Pancreas (tissue), 10 donors: ENCODE measurements at places on chromosomes 7 and 10. TPM values are rescaled to one million over a fixed set of nuclear protein-coding genes. Genes with fewer than 3 reads are reported as not detected.

- H3K36me3 ChIP-seq: no peaks in the 10 kb centered on the region
- H3K4me3 ChIP-seq: no peak overlapping the region
- no peak overlapping the region for H3K27ac ChIP-seq
- H3K27me3 ChIP-seq: no peaks in the 10 kb centered on the region
Observed at GRCh38 chr10:73843261-73843660, 31.1 kb downstream of the CAMK2G start.

CAMK2G gene
- total RNA-seq: 7.4 TPM

FFAR4 gene
- total RNA-seq: 0.57 TPM

TMEM168 gene
- 5.4 TPM for total RNA-seq

GRCh38 chr7:136869991-136870865 is 1.8 kb downstream of the CHRM2 start:
- no peaks in the 10 kb centered on the region for H3K36me3 ChIP-seq
- H3K4me3 ChIP-seq: no peak overlapping the region
- peak; percentile 52 for DNase-seq
- peaks cover 3% of the 10 kb centered on the region for H3K27me3 ChIP-seq
- H3K4me1 ChIP-seq: no peaks in the 10 kb centered on the region

DNA sequence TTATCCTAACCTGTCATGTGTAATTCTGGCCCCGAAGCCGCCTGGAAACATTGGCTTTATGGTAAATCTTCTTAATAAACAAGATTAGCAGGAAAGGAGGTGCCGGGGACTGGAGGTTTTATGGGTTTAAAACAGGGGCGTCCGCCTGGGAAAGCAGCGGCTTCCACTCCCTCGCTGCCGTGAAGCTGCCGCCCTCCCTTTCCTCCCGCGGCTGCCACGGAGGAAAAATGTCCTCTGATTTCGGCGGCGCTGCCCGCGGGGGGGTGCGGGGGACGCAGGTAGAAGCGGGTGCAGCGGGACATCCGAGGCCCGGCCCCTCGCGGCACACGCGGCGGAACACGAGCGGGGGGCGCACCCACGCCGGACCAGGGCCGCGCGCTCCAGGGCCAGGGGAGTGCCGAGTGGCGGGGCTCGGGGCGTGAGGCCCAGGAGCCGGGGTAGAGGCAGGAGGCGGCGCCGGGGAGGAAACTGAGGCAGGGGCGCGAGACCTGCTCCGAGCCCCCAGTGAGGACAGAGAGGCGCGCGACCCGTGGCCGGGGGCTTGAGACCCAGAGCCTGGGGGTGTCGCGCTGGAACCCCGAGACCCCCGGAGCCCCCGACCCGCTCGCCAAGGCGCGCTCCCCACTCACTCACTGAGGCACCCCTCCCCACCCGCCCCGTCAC is 993 bp downstream of the PTPRN2 start:
- H3K4me1 ChIP-seq: peaks cover 29% of the 10 kb centered on the region
- H3K36me3 ChIP-seq: no peaks in the 10 kb centered on the region
- H3K4me3 ChIP-seq: peak overlapping the region; percentile 50

SEMA3E gene
- 1.8 TPM for total RNA-seq

DNA sequence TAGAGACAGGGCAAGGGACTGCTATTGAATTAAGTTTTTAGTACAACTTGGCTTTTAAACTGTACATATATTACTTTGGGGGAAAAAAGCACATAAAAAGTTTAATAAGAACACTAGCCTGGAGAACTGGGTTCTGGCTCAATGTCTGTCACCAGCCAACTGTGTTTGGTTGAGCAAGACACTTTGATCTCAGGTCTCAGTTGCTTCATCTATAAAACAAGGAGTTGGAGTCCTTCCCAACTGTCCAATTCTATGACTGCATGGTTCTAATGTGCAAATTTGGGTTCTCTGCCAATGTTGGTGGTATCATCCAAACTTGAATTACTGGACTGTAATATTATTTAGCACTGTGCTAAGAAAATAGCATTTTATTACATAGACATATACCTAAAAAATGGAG is 50.3 kb downstream of the ATXN7L1 start:
- H3K4me3 ChIP-seq: no peak overlapping the region
- H3K27ac ChIP-seq: no peak overlapping the region
- H3K27me3 ChIP-seq: no peaks in the 10 kb centered on the region
- no peaks in the 10 kb centered on the region for H3K36me3 ChIP-seq

DNA sequence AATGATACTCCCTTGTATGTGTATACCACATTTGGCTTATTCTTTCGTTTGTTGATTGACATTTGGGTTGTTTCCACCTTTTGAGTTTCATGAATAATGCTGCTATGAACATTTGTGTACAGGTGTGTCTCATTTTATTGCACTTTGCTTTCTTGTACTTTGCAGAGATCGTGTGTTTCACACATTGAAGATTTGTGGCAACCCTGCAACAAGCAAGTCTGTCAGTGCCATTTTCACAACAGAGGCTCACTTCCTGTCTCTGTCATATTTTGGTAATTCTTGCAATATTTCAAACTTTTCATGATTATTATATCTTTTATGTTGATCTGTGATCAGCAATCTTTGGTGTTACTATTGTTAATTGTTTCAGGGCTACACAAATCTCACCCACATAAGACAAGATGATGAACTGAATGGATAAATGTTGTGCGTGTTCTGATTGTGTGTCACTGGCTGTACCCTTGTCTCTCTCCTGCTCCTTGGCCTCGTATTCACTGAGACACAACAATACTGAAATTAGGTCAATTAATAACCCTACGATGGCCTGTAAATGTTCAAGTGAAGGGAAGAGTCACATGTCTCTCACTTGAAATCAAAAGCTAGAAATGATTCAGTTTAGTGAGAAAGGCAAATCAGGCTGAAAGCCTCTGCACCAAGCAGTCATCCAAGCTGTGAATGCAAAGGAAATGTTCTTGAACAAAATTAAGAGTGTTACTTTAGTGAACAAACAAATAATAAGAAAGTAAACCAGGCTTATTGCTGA is 133.6 kb upstream of the JCAD start:
- H3K36me3 ChIP-seq: no peaks in the 10 kb centered on the region
- no peaks in the 10 kb centered on the region for H3K4me1 ChIP-seq
- no peak overlapping the region for H3K4me3 ChIP-seq
- H3K27me3 ChIP-seq: no peaks in the 10 kb centered on the region
- DNase-seq: no peak

MOGAT3 gene
- not detected for total RNA-seq

CEP55 gene
- not detected for total RNA-seq

DNA sequence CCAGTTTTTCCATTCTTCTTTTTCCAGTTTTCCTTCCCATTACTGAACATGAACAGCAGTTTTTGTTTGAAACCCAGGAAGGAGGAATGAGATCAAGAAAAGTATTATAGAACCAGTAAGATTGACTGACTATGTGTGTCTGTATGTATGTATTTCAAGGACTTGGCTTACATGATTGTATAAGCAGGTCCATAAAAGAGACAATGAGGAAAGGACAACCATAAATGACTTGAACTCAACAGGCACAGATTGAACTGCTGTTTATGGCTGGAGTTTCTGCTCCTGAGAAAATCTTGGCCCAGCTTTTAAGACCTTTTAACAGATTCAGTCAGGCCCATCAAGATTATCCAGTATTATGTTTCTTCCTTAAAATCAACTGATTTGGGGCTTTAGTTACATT is 39.1 kb downstream of the TMEM106B start:
- H3K4me3 ChIP-seq: no peak overlapping the region
- H3K27ac ChIP-seq: no peak overlapping the region
- DNase-seq: no peak
- H3K36me3 ChIP-seq: no peaks in the 10 kb centered on the region

MSS51 gene
- 1.3 TPM for total RNA-seq

ASZ1 gene
- not detected for total RNA-seq

GRCh38 chr10:77592946-77593636 is 44.5 kb downstream of the KCNMA1 start:
- no peak overlapping the region for H3K27ac ChIP-seq
- no peaks in the 10 kb centered on the region for H3K27me3 ChIP-seq
- no peak overlapping the region for H3K4me3 ChIP-seq
- DNase-seq: no peak
- H3K36me3 ChIP-seq: no peaks in the 10 kb centered on the region

BLNK gene
- total RNA-seq: 13.0 TPM

FAM237B gene
- total RNA-seq: not detected

DNA sequence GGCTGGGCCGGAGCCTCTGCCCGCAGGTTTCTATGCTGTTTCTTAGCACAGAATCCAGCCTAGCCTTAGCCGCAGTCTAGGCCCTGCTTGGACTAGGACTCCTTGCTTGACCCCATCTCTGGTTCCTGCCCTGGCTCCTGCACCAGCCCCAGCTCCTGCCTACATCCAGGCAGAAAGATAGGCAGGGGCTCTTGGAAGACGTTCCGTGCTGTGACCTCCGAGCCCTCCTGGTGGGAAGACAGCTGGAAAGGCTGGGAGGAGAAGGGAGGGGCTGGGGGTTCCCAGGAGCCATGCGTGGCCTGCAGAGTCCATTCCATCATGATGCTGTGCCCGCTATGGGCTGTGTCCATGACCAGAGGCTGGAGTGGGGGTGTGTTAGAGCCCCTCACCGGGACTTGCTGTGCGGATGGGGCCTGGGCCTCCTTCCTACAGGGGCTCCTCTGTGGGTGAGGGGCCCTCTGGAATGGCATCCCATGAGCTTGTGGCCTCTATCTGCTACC is 26.2 kb downstream of the RAMP3 start:
- no peak overlapping the region for H3K27ac ChIP-seq
- no peaks in the 10 kb centered on the region for H3K4me1 ChIP-seq
- H3K36me3 ChIP-seq: no peaks in the 10 kb centered on the region
- no peak for DNase-seq

DNA sequence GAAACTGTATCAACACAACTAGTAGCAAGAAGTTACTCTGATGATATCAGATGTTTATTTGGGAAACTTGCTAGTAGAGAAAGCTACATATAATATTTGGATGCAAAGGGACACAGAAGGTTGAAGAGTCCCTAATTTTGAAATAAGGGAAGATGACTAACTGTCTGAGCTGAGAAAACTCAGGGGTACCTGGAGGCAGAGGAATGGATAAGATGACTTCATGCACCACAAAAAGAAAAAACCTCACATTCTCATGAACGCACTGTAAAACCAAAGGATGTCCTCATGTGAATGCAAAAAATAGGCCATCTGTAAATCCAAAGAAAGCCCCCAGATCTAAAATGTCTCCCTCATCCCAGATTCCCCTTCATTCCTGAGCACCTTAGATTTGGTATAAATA is 29.3 kb downstream of the PRSS2 start:
- no peak overlapping the region for H3K4me3 ChIP-seq
- no peak for DNase-seq
- H3K27me3 ChIP-seq: no peaks in the 10 kb centered on the region
- no peak overlapping the region for H3K27ac ChIP-seq
- no peaks in the 10 kb centered on the region for H3K36me3 ChIP-seq

DNA sequence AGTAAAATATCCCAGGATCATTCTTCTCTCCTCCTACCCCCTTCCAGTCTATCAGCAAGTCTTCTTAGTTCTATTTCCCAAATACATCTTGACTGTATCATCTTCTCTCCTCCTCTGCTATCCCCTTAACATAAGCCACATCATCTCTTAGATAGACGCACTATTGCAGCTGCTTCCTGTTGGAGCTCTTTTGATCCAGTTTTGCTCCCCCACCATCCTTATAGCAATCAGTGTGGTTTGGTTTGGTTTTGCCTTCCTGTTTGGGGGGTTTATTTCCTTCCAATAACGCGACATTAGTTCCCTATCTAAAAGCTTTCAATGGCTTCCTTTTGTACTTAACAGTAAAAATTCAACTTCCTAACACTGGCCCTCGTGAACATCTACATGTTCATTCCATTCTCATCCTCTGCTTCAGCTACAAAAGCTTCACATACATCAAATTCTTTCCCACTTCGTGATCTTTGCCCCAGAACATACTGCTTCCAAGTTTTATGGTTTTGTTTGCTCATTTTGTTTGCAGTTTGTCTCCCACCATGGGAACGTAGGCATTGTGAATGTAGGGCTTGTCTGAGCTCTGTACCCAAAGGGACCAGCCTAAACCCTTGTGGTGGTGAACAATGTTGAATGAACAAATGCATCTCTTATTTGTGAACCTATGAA is 33.7 kb upstream of the PLXDC2 start:
- no peaks in the 10 kb centered on the region for H3K36me3 ChIP-seq
- H3K4me3 ChIP-seq: no peak overlapping the region
- H3K27me3 ChIP-seq: no peaks in the 10 kb centered on the region
- DNase-seq: no peak
- no peaks in the 10 kb centered on the region for H3K4me1 ChIP-seq

- no peak for DNase-seq
- peaks cover 22% of the 10 kb centered on the region for H3K4me1 ChIP-seq
- H3K4me3 ChIP-seq: no peak overlapping the region
- H3K27me3 ChIP-seq: no peaks in the 10 kb centered on the region
- H3K27ac ChIP-seq: peak overlapping the region; percentile 67
Observed at GRCh38 chr7:36286226-36286625, 103.4 kb upstream of the ANLN start.

GRCh38 chr7:134128829-134129228 is 1.7 kb downstream of the LRGUK start:
- H3K27me3 ChIP-seq: no peaks in the 10 kb centered on the region
- H3K27ac ChIP-seq: no peak overlapping the region
- H3K4me3 ChIP-seq: no peak overlapping the region

BAIAP2L1 gene
- total RNA-seq: 18.8 TPM

DNA sequence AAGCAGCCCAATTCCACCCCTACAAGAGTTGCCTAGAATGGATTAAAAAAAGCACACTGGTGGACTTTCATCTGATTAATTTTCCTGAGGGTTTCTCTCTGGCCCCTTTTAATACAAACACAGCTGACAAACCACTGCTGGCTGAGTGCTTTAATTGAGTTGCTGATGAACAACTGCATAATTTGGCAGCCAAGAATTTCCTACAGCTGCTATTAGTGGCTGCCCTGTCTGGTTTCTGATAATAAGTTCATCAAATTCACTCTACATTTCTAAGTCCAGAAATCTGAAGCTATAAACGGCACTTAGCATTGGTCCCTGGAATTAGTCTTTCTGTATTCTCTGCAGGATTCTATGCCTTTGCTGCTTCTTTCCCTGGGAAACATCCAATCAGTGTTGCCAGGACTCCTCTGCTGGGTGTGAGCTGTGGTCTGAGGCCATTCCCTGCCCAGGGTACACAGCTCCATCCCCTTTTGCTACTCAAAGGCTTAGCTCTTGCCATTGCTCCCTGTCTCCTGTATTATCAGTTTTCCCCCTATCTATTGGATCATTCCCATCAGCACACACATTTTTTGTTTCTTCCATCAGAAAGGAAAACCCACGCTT is 110.6 kb downstream of the LSM5 start:
- H3K4me3 ChIP-seq: no peak overlapping the region
- no peaks in the 10 kb centered on the region for H3K4me1 ChIP-seq
- no peaks in the 10 kb centered on the region for H3K27me3 ChIP-seq
- no peaks in the 10 kb centered on the region for H3K36me3 ChIP-seq
- no peak overlapping the region for H3K27ac ChIP-seq

GRCh38 chr10:102024799-102025198 is 31.2 kb downstream of the ARMH3 start:
- no peaks in the 10 kb centered on the region for H3K4me1 ChIP-seq
- DNase-seq: no peak

PTPRZ1 gene
- total RNA-seq: 0.60 TPM

GRCh38 chr10:83555264-83555663 is 584.0 kb upstream of the GHITM start:
- H3K36me3 ChIP-seq: no peaks in the 10 kb centered on the region
- H3K27ac ChIP-seq: no peak overlapping the region
- no peak for DNase-seq
- no peak overlapping the region for H3K4me3 ChIP-seq
- no peaks in the 10 kb centered on the region for H3K4me1 ChIP-seq

GRCh38 chr10:119511828-119512515 is 30.5 kb downstream of the RGS10 start:
- no peaks in the 10 kb centered on the region for H3K27me3 ChIP-seq
- H3K27ac ChIP-seq: no peak overlapping the region
- H3K4me3 ChIP-seq: no peak overlapping the region
- H3K36me3 ChIP-seq: no peaks in the 10 kb centered on the region

MARVELD1 gene
- total RNA-seq: 2.7 TPM

VAX1 gene
- not detected for total RNA-seq

KCNMA1 gene
- total RNA-seq: 9.7 TPM

MINDY4 gene
- total RNA-seq: 2.9 TPM

SUGCT gene
- total RNA-seq: 1.7 TPM
